ENCODE measurements at places on chromosomes 3 and 15. TPM values are rescaled to one million over a fixed set of nuclear protein-coding genes. Genes with fewer than 3 reads are reported as not detected.

Gene DNAJC19
- 26.1 TPM for total RNA-seq

Gene RETNLB
- not detected for total RNA-seq

Gene CHRM5
- total RNA-seq: not detected

Gene PLSCR2
- not detected for total RNA-seq

Gene CAV3
- 222 TPM for total RNA-seq

Gene GALNT15
- 3.7 TPM for total RNA-seq

Gene DCUN1D1
- 11.5 TPM for total RNA-seq

Gene CELSR3
- total RNA-seq: under 0.01 TPM

Gene DNAH12
- 0.52 TPM for total RNA-seq

Gene SLC24A5
- not detected for total RNA-seq

Gene SPATA16
- total RNA-seq: not detected

Gene TRPM1
- not detected for total RNA-seq

All from skeletal muscle tissue (tissue), 5 donors.